ENCODE measurements at places on chromosomes 12 and 14. TPM values are rescaled to one million over a fixed set of nuclear protein-coding genes. Genes with fewer than 3 reads are reported as not detected.

FKBP4 gene
- total RNA-seq = 51.3 TPM

ZNF605 gene
- total RNA-seq = 17.2 TPM

IGF1 gene
- total RNA-seq = not detected

SARNP gene
- total RNA-seq = 49.4 TPM

TRPV4 gene
- 0.17 TPM for total RNA-seq

KRT72 gene
- total RNA-seq = 8.4 TPM

PDE3A gene
- total RNA-seq = not detected

DNA sequence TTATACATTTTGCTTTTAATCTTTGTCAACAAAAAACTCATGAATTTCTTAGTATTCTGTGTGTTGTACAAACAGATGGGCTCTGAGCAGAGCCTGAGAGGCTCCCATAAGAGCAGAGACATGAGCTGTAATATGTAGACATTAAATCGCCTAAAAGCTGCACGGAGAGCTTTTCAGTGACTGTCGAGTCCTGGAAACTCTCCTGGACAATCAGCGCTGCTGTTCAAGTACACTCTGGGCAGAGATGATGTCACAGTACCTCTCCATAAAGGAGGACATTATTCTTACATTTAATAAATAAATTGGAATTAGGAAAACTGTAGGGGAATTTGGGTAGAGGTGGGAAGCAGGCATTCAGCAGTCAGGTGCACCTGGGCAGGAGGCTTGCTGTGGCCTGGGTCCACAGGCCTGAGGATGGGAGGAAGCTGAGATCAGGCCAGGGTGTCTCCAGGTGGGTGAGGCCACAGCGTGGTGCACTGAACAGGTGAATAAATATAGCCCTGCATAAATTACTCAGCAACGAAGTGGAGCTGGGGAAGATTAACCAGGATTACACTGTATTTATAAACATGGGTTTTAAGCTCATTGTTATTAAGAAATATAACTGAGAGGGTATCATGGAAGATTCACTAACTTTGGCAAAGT lies 13.3 kb upstream of the TCL1A start:
- H3K4me3 ChIP-seq = no peak overlapping the region
- no peak for DNase-seq
- no peaks in the 10 kb centered on the region for H3K36me3 ChIP-seq
- H3K27me3 ChIP-seq = peaks cover 11% of the 10 kb centered on the region

DNA sequence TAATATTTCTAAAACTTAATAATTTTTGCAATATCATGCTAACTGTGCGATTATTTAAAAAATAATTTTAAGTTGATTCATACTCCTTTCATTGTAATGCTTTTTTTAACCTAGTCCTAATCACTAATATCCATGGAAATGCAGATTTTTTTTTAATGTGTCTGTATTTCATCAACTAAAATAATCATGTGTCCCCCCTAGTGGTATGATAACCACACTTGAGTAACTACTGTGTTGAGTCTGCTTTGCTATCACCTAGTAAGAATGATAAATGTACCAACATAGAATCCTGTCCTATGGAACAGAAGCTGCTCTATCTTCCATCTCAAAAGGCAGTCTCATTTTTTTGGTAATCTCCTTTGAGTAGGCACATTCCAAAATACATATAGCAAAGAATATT lies 19.1 kb upstream of the SYNE2 start:
- no peak overlapping the region for H3K4me3 ChIP-seq
- no peaks in the 10 kb centered on the region for H3K36me3 ChIP-seq
- no peak for DNase-seq
- no peaks in the 10 kb centered on the region for H3K27me3 ChIP-seq
- H3K4me1 ChIP-seq = no peaks in the 10 kb centered on the region

GRCh38 chr12:80472911-80473500 lies 29.0 kb downstream of the PTPRQ start:
- no peak overlapping the region for H3K4me3 ChIP-seq
- DNase-seq = no peak
- no peak overlapping the region for H3K27ac ChIP-seq
- no peaks in the 10 kb centered on the region for H3K4me1 ChIP-seq
- H3K27me3 ChIP-seq = no peaks in the 10 kb centered on the region

DNA sequence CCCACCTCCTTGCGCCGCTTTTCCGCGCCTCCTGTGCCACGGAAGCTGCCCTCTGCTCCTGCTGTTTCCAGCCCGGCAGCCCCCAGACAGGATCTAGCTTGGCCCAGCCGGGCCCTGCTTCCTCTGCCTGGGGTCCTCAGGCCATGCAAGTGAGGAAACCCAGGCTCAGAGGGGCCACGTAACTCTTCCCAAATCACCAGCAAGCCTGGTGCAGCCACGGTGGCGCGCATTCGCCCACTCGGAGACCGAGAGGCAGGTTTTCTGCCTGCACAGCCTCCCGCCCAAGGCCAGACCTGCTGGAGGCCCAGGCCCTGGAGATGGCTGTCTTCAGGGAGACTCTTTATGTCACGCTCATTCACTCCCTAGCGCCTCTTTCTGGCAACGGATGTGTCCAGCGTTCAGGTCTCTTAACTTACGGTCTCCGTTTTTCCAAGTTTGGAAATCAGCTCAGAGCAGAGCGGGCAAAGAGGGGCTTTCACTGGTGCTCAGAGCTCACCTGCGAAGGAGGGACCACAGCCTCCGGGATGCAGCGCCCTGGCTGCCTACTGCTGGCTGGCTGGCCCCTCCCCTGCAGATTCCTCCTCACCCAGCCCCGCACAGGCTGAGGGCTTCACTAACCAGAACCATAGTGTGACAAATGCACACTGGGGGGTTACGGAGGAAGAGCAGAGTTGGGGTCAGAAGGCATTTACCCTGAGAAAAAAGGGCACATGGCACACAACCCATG lies 20.6 kb upstream of the CEP170B start:
- no peaks in the 10 kb centered on the region for H3K36me3 ChIP-seq
- H3K27ac ChIP-seq = no peak overlapping the region
- H3K4me1 ChIP-seq = peaks cover 5% of the 10 kb centered on the region
- H3K4me3 ChIP-seq = no peak overlapping the region
- DNase-seq = no peak
- H3K27me3 ChIP-seq = peaks cover 32% of the 10 kb centered on the region

DNA sequence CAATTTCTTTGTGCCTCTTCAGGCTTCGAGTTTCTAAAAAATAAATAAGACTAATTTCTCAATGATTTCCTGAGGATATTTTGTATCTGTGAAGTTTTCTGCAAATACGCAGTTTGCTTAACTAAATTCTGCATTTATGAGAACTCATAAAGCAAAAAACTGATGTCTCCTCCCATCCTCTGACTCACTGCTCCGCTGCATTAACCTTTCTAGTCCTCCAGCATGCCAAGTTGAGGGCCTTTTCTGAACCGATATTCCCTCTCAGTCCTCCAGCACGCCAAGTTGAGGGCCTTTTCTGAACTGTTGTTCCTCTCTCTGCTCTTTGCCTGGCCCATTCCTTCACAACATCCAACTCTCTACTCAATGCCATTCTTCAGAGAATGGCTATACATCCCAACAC lies 3.2 kb downstream of the IPO8 start:
- no peak for DNase-seq
- no peaks in the 10 kb centered on the region for H3K36me3 ChIP-seq
- H3K27ac ChIP-seq = no peak overlapping the region
- no peak overlapping the region for H3K4me3 ChIP-seq

GRCh38 chr14:86038387-86039042 lies 508.6 kb downstream of the FLRT2 start:
- peak; percentile 34 for DNase-seq
- H3K27ac ChIP-seq = no peak overlapping the region
- no peaks in the 10 kb centered on the region for H3K4me1 ChIP-seq
- H3K36me3 ChIP-seq = no peaks in the 10 kb centered on the region
- H3K4me3 ChIP-seq = no peak overlapping the region

- no peak overlapping the region for H3K4me3 ChIP-seq
- H3K36me3 ChIP-seq = no peaks in the 10 kb centered on the region
- no peaks in the 10 kb centered on the region for H3K4me1 ChIP-seq
- H3K27ac ChIP-seq = no peak overlapping the region
Measured at GRCh38 chr14:99703381-99703780, 19.3 kb downstream of the CYP46A1 start.

- H3K27me3 ChIP-seq = no peaks in the 10 kb centered on the region
- no peaks in the 10 kb centered on the region for H3K4me1 ChIP-seq
- peak; percentile 52 for DNase-seq
- H3K4me3 ChIP-seq = no peak overlapping the region
- H3K27ac ChIP-seq = no peak overlapping the region
- H3K36me3 ChIP-seq = no peaks in the 10 kb centered on the region
Measured at GRCh38 chr14:66359500-66359899, 126.7 kb upstream of the CCDC196 start.

DNA sequence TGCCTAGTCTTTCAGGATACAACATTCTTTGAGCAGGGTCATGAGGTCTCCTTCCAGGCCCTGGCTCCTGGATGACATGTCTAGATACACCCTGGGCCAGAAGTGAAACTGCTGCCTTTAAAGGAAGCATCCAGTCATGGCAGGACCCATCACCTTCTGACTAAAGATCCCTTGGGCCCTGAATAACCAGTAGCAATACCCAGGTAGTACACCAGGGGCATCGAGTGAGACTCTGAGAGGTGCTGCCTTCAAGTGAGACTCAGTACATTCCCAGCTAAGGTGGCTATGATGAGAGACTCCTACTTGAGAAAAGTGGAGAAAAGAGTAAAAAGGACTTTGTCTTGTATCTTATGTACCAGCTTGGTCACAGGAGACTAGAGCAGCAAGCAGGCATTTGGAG lies 23.5 kb downstream of the OR6C68 start:
- no peaks in the 10 kb centered on the region for H3K27me3 ChIP-seq
- no peaks in the 10 kb centered on the region for H3K4me1 ChIP-seq
- no peak overlapping the region for H3K27ac ChIP-seq
- no peaks in the 10 kb centered on the region for H3K36me3 ChIP-seq
- peak; percentile 32 for DNase-seq
- no peak overlapping the region for H3K4me3 ChIP-seq

GRCh38 chr14:73774241-73774570 lies 60.0 kb upstream of the PNMA1 start:
- no peak for DNase-seq
- no peak overlapping the region for H3K4me3 ChIP-seq
- no peaks in the 10 kb centered on the region for H3K27me3 ChIP-seq
- peaks cover 5% of the 10 kb centered on the region for H3K36me3 ChIP-seq
- H3K27ac ChIP-seq = no peak overlapping the region

DNA sequence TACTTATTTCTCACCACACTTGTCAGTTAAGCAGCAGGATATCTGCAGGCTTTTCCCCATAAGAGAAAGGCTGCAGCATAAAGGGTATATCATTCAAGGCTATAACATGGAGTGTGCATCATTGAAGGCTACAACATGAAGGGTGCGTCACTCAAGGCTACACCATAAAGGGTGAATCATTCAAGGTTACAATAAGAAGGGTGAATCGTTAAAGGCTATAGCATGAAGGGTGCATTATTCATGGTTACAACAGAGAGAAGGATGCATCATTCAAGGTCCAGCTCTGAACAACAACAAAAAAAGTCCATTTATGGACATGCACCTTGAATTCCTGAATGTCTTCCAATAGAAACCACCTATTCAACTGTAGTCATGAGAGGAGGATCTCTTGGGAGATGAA lies 32.8 kb upstream of the LUM start:
- H3K27ac ChIP-seq = no peak overlapping the region
- no peak overlapping the region for H3K4me3 ChIP-seq
- no peaks in the 10 kb centered on the region for H3K27me3 ChIP-seq

GRCh38 chr12:76375939-76376338 lies 27.7 kb upstream of the BBS10 start:
- DNase-seq = no peak
- no peak overlapping the region for H3K27ac ChIP-seq
- peaks cover 14% of the 10 kb centered on the region for H3K36me3 ChIP-seq
- H3K4me1 ChIP-seq = no peaks in the 10 kb centered on the region
- no peak overlapping the region for H3K4me3 ChIP-seq

GRCh38 chr12:50545786-50546185 lies 41.0 kb downstream of the DIP2B start:
- DNase-seq = no peak
- no peak overlapping the region for H3K4me3 ChIP-seq
- no peak overlapping the region for H3K27ac ChIP-seq
- peaks cover 12% of the 10 kb centered on the region for H3K4me1 ChIP-seq

GRCh38 chr12:93361151-93361919 lies 16.4 kb upstream of the NUDT4 start:
- no peaks in the 10 kb centered on the region for H3K27me3 ChIP-seq
- no peaks in the 10 kb centered on the region for H3K36me3 ChIP-seq
- DNase-seq = no peak
- peaks cover 10% of the 10 kb centered on the region for H3K4me1 ChIP-seq
